ENCODE measurements at places on chromosomes 6 and 20.

DNA sequence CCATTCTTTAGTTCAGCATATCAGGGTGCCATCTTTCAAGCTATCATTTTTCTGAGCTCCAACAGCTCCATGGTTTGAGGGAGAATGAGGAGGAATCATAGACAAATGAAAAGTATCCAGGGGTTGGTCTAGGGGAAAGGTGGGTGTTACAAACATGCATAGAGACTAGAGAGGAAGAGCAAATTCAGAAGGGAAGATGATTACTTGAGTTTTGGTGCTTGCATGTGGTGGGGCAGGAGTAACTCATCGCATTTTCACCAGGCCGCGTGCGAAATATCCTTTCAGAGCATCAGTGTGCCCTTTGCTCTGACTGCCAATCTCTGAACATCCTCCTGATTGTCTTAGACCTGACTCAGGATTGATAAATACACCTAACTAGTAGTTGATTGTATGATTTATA lies 7.7 kb upstream of the BICRAL start:
- DNase-seq = no peak

DNA sequence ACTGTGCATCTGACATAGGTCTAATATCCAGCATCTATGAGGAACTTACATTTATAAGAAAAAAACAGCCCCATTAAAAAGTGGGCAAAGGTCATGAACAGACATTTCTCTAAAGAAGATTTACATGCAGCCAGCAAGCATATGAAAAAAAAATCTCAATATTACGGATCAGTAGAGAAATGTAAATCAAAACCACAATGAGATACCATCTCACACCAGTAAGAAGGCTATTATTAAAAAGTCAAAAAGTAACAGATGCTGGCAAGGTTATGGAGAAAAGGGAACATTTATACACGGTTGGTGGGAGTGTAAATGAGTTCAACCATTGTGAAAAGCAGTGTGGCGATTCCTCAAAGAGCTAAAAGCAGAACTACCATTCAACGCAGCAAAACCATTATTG lies 13.1 kb downstream of the METTL24 start:
- DNase-seq = no peak

DNA sequence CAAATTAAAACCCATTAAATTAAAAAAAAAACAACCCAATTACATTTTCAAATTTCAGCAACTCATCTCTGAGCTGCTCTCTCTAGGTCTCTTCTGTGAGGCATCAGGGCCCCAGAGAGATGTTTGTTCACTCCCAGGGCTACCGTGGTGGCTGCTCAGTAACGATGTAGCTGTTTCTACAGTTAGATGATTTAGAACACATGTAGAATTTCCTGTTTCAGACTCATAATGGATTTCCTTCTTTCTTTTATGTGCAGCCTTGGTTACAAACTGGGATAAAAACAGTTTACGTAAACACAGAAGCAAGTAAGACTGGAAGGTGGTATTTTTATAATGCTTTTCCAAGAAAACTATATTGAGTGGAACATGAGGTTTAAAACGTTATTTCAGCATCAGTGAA lies 116.1 kb upstream of the CCN2 start:
- peak; percentile 31 for DNase-seq

GRCh38 chr6:44302856-44303255 lies 10.3 kb downstream of the AARS2 start:
- no peak for DNase-seq

DNA sequence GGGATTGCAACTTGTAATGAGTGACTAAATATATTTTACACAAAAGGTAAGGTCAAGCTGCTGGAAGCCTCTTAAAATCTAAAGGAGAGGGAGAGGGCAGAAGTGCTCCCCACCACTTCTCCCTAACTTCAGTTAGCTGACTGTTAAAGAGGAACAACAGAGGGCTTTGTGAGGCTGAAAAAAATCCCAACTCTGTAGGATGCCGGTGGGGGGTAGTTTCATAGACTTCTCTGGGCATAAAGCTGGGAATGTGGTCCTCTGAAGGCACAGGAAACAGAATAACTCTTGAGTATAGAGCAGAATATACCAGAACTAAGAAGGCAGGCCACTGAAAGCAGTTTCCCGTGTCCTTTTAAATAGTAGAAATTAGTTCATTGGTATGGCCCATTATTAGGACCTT lies 71.6 kb downstream of the KIF6 start:
- DNase-seq = no peak
